ENCODE measurements at places on chromosomes 11 and 22.

GRCh38 chr22:49701380-49702067 lies 126.1 kb downstream of the BRD1 start:
- DNase-seq, result no peak

DNA sequence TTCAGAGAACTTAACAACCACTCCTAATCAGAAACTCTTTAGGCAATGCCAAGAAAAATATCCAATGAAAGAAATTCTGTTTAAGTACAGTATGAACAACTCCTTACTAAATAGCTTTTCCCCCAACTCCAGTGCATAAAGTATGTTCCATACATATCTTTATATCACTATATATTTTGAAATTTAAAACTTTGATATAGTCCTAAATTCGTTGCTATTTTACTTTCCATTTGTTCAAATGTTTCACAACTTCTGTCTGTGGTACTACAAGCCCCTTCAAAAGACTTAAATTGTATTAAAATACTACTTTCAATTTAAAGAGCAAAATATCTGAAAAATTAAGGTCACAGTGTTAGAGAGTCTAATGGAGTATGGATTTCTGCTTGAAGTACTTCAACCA lies 52.6 kb downstream of the STK33 start:
- DNase-seq, result no peak

- DNase-seq, result no peak
Measured at GRCh38 chr11:110445437-110445836, 15.7 kb downstream of the FDX1 start.

- no peak for DNase-seq
Measured at GRCh38 chr11:1390569-1391164, 933 bp downstream of the BRSK2 start.

GRCh38 chr22:45554040-45554406 lies 51.3 kb downstream of the FBLN1 start:
- DNase-seq, result no peak

- DNase-seq, result no peak
Measured at GRCh38 chr22:36208914-36209313, 7.3 kb upstream of the APOL4 start.

- DNase-seq, result no peak
Measured at GRCh38 chr22:50251477-50252081, 514 bp upstream of the HDAC10 start.

DNA sequence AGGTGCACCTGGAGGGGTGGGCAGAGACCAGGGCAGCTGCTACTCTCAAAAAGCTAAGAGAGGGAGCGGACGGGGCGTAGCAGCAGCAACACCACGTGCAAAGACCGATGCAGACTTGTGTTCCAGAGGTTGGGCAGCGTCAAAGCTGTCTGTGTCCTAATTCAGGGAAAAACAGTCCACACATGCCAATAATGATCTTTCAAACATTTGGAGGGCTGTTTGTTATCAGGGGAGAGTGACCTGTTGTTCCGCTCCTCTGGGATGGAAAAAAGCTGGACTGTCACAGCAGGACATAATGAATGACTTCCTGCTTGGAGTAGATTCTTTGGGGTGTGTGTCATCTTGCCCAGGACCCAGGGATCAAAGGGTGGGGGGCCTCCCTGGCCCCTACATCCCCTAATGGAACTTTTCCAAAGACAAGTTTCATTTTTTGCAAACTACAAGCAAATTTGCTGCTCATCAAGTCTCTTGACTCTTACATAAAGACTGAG lies 6.2 kb upstream of the FBLN1 start:
- no peak for DNase-seq

DNA sequence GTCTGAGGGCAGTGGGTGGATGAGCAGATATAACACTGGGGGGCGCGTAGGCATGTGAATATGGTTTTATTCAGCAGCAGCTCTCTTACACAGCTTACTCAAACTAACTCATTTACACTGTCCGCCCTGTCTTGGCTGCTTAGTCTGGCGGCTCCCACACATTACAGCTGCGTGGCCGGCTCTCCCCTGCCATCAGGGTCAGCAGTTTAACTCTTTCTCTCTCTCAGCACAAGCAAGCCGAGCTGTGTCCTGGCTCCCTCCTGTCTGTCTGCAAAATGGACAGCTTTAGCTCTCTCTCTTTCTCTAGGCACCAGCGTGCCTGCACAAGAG lies 1310.1 kb upstream of the RAG2 start:
- no peak for DNase-seq

- no peak for DNase-seq
Measured at GRCh38 chr11:38060920-38061319, 1462.9 kb upstream of the RAG2 start.

DNA sequence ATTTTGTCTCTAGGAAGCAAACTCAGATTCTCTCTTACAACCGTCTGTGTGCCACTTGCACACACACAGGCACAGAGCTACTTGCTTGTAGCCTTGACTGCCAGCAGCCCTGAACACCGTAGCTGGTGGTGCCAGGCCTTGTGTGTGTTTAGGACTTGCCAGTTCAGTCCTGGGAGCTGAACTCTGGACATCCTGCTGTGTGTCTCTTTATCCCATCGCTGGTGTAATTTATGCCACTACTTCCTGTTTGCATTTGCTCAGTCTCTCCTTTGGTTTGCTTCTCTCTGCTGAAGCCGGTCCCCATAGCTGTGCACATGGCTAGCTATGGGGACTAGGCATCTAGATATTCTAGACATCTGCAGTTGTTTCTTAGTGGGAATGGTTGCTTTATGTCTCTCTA lies 24.0 kb downstream of the MARK2 start:
- DNase-seq, result no peak

DNA sequence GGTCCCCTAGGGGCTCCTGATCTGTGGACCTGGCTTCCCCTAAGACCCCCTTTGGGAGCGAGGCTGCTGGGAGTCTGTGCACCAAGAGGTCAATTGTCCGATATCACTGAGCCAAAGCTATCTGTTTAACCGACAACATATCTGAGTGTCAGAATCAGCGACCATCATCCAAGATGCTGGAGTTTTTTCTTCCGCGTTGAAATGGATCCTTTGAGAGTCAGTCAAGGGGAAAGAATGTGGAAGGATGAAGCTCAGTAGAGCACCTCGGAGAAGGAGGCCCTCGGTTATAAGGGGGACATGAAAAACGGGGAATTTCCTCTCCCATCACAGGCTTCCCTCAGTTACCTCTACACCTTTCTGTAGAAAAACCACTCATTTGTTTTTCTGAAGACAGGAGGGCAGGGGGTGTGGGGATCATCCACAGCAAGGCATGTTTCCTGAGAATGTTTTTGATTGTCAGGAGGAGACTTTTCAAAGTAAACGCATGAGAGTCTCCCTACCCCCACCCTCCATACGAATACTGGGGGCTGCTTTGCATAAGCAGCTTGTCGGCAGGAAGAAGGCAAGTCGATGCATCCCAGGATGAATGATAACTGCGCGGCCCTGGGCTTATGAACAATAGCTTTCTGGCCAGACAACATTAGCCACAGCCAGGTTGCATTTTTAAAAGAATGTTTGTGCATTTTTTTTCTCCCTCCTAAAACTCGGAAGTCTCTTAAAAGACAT lies 37.7 kb upstream of the CCND1 start:
- DNase-seq, result no peak

DNA sequence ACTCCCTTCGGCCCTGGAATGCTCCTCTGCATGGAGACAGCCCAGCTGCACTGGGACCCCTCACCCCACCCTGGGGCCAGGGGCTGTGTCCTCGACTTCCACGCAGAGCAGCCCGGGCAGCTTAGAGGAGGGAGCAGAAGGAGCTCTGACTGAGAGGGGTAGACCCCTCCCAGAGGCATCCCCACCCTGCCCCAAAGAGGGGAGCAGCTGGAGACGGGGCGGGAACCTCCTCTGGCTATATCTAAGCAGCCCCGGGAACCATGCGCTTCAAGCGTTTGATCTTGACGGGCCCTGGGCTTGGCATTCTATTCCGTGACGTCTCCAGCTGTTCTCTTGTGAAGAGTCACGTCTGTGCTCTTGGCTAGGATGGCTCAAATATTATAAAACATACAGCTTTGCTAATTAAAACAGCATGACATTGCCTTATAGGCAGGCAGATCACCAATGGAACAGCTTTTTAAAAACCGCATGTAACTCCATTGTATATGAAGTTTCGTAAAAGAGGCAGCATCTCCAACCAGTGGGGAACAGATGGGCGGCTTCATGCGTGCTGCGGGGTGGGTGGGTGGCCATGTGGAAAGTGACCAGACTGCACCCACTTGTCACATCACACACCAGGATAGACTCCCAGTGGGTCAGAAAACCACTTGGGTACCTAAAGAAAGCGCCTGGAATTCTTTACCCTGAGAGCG lies 7.7 kb downstream of the KCNQ1 start:
- DNase-seq, result no peak

- no peak for DNase-seq
Measured at GRCh38 chr11:34653031-34653430, 32.1 kb downstream of the EHF start.

DNA sequence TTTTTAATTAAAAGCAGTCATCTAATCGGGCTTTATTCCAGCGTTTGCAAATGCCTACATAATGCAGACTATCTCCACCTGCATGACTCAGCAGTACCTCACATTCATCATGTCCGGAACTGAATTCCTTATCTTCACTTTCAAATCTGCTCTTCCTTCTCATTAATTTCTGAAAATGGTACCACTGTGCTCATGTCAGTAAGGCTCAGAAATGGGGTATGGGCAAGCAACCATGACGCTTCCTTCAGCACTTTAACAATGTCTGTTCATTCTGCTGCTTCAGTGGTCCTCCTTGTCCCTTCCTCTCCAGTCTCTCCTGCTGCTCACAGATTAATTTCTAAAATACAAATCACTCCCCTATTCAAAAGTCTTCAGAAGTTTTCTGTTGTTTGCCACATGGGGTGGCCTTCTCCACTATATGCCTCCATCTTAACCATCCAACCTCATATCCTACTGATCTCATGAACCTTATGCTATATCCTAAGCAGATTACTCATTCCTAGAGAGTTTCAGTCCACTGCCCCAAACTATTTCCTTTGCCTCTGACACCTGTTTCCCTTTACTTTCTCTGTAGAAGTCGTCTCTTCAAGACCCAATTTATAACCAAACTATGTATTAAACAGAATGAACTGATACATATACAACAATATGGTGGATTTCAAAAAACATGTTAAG lies 7.0 kb downstream of the GTF2H1 start:
- no peak for DNase-seq

DNA sequence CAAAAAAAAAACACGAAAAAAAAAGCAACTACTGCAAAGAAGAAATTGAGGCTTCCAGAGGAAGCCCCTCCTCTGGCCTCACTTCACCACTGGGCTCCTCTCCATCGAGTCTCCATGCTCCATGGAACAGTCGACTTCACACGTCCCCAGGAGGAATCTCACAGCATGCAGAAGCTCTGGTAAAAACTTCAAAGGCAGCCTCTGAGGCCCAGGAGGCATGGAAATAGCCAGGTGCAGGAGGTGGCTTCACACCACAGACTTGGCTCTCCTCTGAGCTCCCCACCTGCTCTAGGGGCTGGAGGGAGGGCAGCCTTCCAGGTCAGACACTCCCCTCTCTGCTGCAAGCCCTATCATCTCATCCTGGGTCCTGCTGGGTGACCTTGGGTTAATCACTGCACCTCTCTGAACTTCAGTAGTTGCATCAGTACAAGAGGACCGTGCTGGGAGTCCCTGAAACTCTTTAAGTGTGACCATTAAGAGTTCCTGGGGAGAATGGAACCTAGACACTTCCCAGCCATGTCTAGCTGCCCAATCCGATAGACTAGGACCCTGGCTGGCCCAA lies 8.2 kb downstream of the PDE2A start:
- no peak for DNase-seq
